Forelimb muscle (tissue), 1 donor: ENCODE measurements at places on chromosomes 7 and 10. TPM values are rescaled to one million over a fixed set of nuclear protein-coding genes. Genes with fewer than 3 reads are reported as not detected.

DNA sequence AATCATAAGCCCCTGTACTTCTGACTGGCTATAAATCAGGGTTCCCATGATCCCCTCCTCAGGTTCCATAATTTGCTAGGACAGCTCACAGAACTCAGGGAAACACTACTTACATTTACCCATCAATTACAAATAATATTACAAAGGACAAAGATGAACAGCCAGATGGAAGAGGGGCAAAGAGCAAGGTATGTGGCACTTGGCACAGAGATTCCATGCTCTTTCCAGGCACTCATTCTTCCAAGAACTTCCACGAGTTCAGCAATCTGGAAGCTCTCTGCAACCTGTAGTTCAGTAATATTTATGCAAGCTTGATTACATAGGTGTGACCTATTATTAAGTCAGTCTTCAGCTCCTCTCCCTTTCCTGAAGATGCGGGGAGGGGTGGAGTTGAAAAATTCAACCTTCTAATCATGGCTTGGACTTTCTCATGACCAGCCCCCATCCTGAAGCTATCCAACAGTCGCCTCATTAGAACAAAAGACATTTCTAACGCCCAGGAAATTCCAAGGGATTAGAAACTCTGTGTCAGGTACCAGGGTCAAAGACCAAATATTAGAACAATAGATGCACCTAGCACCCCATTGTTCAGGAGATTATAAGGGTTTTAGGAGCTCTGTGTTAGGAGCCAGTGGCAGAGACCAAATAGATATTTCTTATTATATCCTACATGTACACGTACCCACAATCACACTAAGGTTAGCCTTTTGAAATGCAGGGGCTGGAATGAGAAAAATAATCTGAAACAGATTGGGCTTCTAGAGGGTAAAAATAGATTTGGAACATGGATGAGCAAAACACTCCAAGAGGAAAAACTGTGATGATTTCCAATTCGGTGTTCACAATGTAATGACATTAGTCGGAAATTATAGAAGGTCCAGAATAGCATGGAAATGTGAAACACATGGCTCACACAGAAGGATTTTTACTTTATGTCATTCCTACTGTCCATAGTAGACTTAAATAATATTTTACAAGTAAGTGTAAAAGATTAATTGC is 7.0 kb downstream of the ANKMY2 start:
- DNase-seq = no peak

GRCh38 chr7:102453319-102453718 is 11.3 kb downstream of the ALKBH4 start:
- DNase-seq = no peak

GRCh38 chr10:9331583-9332008 is 1277.1 kb downstream of the GATA3 start:
- peak; percentile 55 for DNase-seq

- no peak for DNase-seq
Measured at GRCh38 chr10:72218325-72218724, 2.2 kb upstream of the ASCC1 start.

GRCh38 chr10:126235979-126236851 is 152.1 kb downstream of the ADAM12 start:
- DNase-seq = no peak

- no peak for DNase-seq
Measured at GRCh38 chr10:123156078-123156477, 1.9 kb downstream of the BUB3 start.

DNA sequence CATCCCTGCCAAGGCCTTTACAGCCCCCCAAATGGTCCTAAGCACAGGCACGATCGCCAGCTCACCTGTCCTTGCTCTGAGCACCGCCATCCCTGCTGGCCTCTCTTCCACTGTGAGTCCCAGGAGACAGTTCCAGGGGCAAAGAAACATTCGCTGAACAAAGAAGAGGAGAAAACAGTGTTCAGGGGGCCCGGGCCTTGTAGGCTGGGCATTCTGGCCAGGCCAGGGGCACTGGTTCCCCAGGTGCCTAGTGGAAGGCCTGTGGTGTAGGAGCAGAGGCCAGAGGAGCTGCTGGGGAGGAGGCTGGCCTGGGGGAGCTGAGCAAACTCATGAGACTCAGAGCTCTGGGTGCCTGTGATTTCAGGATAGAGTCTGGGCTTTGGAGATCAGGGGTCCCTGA is 22.6 kb downstream of the AQP1 start:
- no peak for DNase-seq

DNA sequence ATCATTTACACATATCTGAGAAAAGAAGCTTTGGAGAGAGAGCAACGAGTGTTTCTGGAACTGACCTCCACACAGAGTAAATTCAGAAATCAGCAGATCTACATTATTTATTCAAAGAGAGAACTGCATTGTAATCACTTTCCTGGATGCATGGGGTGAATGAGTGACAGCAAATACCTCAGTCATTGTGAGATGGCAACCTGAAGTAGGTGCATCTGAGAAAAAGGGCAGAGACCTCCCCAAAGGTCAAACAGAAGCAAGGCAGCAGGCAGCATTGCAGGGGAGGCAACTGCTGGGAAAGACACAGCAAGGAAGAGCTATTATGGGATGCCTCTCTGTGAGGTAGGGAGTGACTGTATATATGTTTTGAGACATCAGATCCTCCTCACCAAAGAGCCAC is 26.5 kb upstream of the SMIM30 start:
- no peak for DNase-seq

- DNase-seq = no peak
Measured at GRCh38 chr10:72665925-72666324, 26.0 kb upstream of the MCU start.

GRCh38 chr7:21238400-21239116 is 189.3 kb upstream of the SP4 start:
- no peak for DNase-seq

- DNase-seq = no peak
Measured at GRCh38 chr10:101176577-101176976, 45.5 kb downstream of the TLX1 start.

DNA sequence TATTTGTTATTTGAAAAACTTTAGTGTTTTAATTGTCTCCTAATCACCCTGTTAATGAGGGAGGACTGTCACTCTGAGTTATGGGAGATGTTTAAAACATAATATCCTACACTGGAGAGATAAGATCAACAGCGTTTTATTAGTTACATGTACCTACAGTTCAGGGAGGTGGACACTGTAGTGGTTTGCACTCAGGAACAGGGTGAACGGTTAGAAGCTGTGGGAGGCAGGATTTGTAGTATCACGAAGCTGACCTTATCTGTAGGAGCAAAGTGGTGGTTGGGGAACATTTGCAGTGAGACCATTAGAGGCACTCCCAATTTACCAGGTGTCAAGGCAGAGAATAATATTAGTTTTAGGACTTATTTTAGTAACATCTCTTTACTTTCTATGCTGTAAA is 193.3 kb upstream of the KCND2 start:
- DNase-seq = no peak

GRCh38 chr10:24277771-24278170 is 68.8 kb downstream of the KIAA1217 start:
- DNase-seq = no peak

DNA sequence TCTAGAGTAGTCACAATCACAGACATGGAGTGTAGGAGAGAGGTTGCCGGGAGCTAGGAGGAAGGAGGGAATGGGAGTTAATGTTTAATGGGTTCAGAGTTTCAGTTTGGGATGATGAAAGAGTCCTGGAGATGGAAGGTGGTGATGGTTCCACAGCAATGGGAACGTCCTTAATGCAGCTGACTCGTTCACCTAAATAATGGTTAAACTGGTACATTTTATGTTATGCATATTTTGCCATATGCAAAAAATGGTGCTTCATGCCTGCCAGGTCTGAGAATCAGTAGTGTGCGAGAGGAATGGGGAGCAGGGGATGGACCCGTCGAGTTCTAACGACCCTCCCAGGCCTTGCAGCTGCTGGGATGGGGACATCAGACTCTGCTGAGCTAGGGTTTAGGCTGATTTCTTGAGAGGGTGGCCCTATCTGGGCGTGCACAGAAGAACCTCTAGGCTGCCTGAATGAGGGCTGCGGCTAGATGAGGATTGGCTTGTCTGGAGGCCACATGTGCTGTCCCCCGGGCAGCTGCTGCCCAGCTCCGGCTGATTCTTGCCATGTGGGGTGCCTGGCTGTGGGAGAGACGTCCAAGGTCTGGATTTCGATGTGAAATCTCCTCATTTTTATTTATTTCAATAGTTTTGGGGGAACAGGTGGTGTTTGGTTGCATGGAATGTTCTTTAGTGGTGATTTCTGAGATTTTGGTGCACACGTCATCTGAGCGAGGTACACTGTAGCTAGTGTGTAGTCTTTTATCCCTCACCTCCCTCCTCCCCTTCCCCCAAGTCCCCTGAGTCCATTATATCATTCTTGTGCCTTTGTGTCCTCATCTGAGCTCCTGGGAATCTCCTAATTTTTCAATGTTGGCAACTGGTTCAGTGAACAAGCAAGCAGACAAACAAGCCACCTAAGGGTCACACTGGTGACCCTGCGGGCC is 116.0 kb downstream of the GRK5 start:
- no peak for DNase-seq

DNA sequence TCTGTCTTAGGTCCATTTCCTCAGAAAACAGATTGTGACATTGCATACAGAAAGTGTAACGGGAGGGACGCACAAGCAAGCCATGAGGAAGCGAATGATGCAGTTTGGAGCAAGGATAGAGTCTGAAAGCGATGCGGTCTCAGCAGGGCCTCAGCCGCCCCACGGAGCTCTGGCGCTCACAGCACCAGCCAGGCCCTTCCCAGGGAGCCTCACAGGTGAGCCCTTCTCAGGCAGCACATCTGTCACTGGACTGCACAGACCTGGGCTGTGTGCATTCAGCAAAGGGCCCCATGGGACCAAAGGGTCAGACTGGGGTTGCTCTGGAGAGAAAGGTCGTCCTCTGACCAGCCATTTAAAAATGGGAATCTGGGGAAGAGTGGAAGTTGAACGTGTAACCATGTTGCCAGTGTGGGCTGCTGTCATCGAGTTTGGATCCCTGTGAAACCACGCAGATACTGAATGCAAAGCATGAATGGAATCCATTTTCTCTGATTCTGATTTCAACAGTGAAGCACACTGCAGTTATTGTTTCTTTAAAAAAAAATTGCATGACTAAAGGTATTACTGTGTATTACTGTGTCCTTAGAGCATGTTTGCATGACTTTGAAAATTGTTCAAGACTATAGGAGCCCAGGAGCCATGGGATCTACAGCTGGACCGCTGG is 350.0 kb upstream of the AKR1E2 start:
- DNase-seq = no peak

DNA sequence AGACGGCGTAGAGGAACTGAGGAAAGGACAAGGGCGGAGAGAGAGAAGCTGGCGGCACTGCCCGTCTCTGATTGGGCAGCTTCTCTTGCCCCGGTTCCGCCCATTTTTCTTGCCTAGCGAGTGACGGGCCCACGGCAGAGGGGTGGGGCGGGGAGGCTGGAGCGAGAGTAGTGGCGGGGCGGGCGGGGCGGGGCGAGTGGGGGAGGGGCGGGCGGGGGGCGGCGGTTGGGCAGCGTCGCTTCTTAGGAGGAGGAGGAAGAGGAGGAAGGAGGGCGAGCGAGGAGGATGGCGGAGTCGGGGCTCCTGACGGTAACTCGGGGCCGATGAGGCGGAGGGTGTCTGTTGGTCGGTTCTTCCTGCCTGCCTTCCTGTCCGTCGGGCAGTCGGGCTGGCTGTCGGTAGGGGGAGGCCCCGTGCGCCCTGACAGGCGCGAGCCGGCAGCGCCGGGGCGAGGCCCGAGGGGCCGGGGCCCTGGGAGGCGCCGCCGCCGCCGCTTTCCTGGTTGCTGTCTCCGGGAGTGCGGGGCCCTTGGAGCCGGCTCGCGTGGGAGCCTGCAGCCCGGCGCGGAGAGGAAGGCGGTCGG is at the start of gene SHOC2:
Gene SHOC2, plus strand, starts transcription at position 256 of the 583 bp plus-strand sequence. CDS start 44,755 bp downstream, outside the sequence.
- no peak for DNase-seq

- no peak for DNase-seq
Measured at GRCh38 chr10:126250527-126251310, 137.6 kb downstream of the ADAM12 start.

DNA sequence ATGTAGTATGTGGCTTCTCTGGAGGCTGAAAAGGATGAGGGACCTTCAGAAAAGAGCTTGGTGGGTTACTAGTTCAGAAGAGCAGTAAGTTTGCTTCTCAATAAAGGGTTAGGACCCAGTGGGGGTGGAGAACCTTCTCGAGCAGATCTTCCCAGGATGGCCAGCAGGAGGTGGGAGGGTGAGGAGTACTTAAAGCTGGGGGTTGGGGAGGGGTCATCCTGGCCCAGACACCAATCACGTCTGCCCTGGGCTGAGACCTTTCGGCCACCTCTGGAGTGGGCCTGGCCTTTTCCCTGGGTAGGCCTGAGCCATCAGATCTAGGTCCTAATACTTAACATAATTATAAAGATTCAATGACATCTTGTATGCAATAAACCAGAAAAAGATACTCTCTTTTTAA is 149.0 kb upstream of the TCF7L2 start:
- DNase-seq = no peak

DNA sequence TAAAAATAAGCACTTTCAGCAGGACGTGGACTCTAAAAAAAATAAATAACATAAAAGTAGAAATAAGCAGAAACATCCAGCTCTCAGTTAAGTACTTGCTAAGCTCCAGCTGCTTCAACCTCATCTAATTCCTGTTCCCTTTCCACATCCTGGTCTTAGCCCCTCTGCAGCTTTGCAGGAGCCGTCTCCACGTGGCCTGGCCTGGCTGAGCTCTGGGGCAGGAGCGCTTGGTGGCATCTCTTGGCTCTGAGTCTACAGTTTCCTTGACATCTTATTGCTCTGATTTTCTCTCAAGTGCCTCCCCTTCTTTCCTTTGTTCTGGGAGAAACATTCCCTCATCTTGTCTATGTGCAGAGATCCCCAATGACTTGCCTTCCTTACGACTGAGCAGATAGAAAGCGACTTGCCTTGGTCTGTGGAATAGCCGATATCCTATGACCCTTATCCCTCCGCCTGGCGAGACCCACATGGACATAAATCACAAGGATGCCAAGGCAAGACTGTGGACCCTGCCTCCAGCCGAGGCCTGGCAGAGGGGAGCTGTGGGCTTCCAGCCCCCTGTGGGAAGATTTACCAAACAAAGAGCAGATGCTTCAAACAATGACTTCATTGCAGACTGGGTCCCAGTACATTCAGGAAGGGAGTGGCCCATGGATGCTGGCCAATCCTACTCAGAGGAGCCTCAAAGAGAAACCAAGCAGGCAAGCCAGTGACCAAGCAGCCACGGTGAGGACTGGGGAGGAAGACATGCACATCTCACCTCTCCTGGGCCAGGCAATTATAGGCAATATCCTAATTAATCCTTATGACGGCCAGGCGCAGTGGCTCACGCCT is 61.9 kb downstream of the SPOCK2 start:
- DNase-seq = no peak

- DNase-seq = no peak
Measured at GRCh38 chr10:115941361-115941771, 331.6 kb downstream of the GFRA1 start.

The PRPS1L1 gene
- polyA plus RNA-seq = not detected

The CPEB3 gene
- polyA plus RNA-seq = 3.7 TPM

The SCART1 gene
- 1.5 TPM for polyA plus RNA-seq

The HOXA5 gene
- 19.1 TPM for polyA plus RNA-seq

The KLF14 gene
- polyA plus RNA-seq = 1.1 TPM

The ZKSCAN1 gene
- 37.6 TPM for polyA plus RNA-seq

The PTPRN2 gene
- 1.7 TPM for polyA plus RNA-seq

The TMEM229A gene
- not detected for polyA plus RNA-seq

The RSPH10B gene
- 0.30 TPM for polyA plus RNA-seq

The HOXA1 gene
- polyA plus RNA-seq = 0.77 TPM

The GNAT3 gene
- polyA plus RNA-seq = 0.11 TPM

The ABCA13 gene
- polyA plus RNA-seq = 0.06 TPM

The PCDH15 gene
- polyA plus RNA-seq = 0.42 TPM
